ENCODE measurements at places on chromosomes 16 and 17.
A peak's percentile ranks its signal among the peaks of the same experiment; 100 is the strongest.

DNA sequence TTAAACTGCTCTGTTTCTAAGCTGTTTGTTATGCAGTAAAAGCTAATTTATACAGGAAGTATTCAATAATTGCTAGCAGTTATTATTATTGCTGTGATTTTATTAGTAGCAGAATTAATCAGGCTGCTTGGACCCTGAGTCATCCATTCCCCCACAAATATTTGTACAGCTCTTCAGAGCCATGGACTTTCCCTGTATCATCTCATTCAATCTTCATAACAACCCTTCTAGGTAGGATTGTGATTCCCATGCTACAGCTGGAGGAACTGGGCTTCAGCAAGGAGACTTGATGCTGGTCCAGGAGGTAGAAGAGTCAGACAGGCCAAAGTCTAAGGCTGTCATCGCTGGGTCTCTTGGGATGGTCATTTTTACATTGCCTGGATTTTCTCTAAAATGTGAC is 208.3 kb downstream of the C16orf95 start:
- no peak for DNase-seq

- DNase-seq, result no peak
Measured at GRCh38 chr17:48228720-48229119, 121.2 kb downstream of the SNX11 start.

DNA sequence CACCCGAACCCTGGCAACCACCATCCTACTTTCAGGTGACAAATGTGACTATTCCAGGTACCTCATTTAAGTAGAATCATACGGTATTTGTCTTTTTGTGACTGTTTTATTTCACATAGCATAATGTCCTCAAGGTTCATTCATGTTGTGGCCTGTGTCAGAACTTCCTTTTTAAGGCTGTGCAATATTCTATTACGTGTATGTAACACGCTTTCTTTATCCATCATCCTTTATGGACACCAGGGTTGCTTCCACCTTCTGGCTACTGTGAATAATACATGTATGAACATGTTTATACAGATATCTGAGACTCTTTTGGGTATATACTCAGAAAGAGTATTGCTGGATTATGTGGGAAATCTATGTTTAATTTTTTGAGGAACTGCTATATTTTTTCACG is 28.7 kb upstream of the RSL1D1 start:
- DNase-seq, result no peak

DNA sequence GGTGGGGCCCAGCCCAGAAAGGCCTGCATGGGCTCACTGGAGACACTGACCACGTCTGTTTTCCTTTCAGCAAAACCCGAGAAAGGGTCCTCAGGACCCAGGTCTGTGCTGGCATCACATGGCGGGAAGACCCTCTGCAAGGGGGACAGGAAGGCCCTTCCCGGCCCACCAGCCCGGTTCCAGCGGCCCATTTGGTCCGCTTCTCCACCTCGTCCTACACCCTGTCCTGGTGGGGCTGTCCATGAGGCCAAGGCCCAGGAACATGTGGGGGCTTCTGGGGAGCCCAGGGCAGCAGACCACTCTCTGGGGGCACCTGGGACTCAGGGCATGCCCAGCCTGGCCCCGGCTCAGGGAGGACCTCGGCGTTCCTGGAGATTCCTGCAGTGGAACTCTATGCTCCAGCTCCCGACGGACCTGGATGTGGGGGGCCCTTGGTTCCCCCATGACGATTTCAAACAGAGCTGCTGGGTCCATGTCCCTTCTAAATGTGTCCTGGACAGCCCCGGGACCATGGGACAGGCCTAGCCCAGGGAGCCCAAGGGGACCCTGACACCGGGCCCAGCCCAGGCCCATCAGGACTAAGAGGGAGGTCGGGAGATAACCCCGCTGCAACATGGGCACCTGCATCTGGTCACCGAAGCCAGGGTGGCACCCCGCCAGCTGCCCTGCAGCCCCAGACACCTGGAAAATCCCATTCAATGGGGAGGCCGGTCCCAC is 26.4 kb upstream of the KSR1 start:
- DNase-seq, result no peak

DNA sequence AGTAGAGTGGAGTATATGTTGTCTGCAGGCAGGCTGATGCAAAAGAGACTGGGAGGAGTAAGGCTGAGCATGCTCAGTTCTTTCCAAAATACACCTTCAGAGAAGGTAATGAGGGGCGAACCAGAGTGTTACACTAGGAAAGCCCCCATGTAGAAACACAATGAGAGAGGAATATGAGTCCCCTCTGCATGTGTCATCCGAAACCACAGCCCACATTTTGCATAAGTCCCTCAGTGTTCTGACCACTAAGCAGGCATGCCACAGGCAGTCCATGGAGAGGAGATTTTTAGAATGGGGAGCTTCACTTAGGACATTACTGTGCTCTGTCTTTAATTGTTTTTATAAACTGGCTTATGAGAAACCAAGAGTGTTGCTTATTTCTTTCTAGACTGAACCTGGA is 32.0 kb downstream of the SLC6A2 start:
- no peak for DNase-seq

- no peak for DNase-seq
Measured at GRCh38 chr16:76732894-76733293, 455.7 kb downstream of the CNTNAP4 start.

DNA sequence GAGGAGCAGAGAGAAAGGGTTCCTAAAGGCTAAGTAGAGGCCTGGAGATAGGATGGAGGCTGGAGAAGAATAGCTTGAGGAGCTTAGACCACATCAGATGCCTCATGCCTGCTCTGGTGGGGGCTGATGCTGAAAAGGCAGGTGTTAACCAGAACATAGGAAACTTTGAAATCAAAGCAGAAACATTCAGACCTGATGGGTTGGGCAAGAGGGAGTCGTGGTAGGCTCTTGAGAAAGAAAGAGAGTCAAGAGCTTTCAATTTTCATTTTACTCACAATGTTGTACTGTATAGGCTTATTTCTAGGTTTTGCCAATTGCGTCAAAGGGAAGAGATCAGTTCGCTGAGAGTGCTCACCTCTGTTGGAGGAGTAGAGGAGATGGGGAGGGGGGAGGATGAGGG is 406.6 kb upstream of the SALL1 start:
- no peak for DNase-seq

DNA sequence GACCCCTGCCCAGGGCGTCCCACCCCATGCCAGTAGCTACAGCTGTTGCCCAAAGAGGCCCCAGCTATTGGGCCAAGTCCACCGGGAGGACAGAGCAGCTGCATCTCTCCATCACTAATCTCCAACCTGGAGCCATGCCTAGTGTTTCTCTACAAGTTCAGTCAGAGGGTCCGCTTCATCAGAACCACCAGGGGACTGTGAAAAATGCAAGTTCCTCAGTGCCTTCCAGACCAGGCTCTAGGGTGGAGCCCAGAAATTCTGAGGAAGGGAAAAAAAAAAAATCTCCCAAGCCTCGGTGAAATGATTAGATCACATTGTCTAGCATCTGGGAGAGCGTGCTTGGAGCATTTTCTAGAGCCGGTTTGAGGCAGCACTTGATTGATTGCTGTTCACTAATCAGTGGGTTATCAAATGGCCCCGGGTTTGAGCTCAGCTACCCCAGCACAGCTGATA is 22.4 kb upstream of the HERPUD1 start:
- no peak for DNase-seq

DNA sequence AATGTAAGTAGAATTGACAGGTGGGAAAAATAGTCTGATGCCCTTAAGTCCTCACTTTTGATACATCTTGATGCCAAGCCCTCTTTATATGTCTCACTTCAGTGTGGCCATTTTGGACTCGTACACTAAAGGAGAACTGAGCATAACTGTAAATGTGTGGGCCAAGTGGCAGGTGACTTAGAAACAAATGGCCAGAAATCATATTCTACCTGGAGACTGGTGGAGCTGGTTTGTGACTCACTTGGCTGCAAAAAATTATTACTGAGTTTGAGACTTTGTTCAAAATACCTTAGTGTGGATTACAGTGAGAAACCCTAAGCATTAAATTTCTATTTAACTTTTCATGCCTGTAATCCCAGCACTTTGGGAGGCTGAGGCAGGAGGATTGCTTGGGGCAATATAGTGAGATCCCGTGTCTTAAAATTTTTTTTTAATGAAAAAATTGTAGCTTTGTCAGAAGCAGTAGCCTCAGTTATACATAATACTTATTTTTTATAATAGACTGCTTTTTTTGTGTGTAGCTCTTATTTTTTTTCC is 5.0 kb downstream of the HAPSTR1 start:
- no peak for DNase-seq

- no peak for DNase-seq
Measured at GRCh38 chr17:31581491-31581890, 190.0 kb downstream of the RAB11FIP4 start.

DNA sequence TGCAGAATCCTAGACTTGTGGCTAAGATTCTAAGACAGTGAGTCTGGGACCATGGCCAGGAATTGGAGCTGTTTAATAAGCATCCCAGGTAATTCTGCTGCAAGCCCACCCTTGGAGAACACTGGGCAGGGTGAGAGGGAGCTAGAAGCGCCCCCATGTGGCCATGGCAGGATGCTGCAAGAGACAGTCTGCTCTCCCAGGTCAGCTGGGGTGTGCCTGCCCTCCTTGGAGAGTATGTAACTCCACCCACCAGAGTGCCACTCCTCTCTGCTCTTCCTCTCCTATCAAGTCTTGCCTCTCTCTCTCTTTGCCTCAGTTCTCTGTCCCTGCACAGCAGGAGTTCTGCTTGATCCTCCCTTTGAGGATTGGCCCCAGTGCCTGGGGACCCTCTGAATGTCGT is 14.9 kb downstream of the RCVRN start:
- no peak for DNase-seq

DNA sequence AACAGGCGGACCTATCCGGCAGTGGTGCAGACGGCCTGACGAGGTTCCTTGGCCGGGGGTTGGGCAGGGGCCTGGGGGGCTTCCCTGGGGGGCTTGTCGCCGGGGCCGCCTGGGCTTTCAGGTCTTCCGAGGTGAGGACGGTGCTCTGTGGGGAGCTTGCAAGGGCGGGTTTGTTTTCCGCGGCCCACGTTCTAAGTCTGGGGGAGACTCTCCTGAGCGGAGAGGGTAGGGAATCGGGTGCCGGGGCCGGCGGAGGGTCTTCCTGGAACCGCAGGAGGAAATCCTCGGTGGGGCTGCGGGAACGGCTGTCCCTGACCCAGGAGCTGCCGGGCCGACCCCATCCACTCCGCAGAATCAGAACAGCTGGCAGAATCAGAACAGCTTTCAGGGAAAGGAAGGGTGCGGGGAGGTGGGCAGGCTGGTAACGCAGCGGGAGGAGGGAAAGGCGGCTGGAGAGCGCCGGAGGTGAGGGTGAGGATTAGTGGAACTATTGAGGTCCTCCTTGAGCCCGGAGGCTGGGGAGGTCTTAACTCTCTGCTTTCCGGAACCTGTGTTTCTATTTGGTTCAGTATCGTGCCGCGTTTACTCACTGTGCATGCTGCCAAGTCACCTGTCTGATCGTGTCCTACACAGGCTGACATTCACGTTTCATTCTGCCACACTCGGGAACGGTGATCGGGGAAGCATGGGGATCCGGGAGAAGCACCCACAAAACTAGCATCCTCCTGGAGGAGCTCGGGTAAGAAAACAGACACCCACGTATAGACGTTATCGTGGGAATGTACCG is 28.9 kb downstream of the CPSF4L start:
- DNase-seq, result no peak

- no peak for DNase-seq
Measured at GRCh38 chr16:47705266-47705665, 244.1 kb downstream of the PHKB start.

DNA sequence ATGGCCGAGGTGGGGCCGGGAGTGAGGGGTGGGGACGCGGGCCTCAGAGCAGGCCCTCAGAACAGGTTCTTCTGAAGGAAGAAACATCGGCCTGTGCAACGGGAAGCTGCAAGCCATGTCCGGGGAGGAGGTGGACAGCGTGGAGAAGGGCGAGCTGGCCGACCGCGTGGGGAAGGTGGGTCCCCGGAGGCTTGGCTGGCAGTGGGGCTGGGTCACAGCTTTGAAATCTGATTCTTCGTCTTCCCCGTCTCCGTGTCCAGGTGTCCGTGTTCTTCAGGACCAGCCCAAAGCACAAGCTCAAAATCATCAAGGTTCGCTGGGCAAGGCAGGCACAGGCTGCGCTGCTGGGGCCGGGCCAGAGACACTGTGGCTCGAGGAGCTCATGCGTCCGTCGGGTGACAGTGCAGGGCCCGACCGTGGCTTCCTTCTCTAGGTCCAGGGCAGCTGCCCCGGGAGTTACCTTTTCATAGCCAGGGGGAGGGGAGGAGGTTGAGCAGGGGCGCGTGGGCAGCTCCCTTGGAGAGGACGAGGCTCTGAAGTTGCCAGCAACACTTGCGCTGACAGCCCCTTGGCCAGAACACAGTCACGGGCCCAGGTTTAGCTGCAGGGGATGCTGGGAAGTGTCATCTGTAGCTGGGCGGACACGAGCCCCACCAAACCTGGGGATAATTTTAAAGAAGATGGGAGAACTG is 51.3 kb downstream of the MEAK7 start:
- DNase-seq, result peak; percentile 14

GRCh38 chr16:24652803-24653202 is 76.6 kb upstream of the TNRC6A start:
- DNase-seq, result no peak

GRCh38 chr16:24855678-24856077 is 9.9 kb downstream of the SLC5A11 start:
- no peak for DNase-seq

- DNase-seq, result no peak
Measured at GRCh38 chr16:57475711-57476339, 10.5 kb downstream of the DOK4 start.

DNA sequence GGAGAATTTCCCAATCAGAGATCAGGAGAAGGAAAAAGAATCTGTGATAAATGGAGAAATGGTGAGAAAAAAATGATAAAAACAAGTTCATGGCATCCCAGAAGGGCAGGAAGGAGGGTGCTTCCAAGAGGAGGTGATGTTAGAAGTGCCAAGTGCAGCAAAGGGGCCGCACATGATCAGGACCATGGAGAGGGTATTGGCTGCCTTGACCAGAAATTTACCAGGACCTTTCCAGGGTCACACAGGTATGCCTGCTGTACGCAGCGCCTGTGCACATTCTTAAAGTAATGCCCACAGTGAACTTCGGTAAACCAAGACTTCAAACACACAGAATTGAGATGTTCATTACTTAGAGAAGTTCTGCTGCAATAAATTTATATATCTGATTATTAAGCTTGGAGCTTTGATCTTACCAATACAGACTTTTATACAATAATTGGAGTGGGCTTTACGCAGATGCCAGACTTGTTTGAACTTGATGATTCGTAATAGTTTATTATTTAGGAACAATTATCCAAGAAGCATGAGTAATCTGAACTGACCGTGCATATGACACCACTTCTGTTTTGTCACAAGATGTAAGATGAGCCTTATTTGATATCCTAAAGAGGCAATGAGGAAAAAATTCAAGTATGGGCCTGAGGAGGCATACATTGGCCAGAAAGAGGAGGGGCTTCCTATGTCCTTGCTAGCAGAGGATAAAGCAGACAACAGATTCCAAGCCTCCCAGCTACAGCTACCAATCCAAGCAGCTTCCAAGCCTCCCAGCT is 2.2 kb upstream of the KRT33A start:
- DNase-seq, result no peak
